Keratinocyte (primary cell): ENCODE measurements at places on chromosomes 1 and 21. TPM values are rescaled to one million over a fixed set of nuclear protein-coding genes. Genes with fewer than 3 reads are reported as not detected.

NEK2 gene
- polyA plus RNA-seq = 0.99 to 10.8 TPM (median 7.0 TPM) in 3 replicates

BEST4 gene
- 0.07 to 0.14 TPM (median 0.13 TPM) in 3 replicates for polyA plus RNA-seq

DDAH1 gene
- polyA plus RNA-seq = 2.3 to 7.5 TPM (median 5.8 TPM) in 3 replicates

DNA sequence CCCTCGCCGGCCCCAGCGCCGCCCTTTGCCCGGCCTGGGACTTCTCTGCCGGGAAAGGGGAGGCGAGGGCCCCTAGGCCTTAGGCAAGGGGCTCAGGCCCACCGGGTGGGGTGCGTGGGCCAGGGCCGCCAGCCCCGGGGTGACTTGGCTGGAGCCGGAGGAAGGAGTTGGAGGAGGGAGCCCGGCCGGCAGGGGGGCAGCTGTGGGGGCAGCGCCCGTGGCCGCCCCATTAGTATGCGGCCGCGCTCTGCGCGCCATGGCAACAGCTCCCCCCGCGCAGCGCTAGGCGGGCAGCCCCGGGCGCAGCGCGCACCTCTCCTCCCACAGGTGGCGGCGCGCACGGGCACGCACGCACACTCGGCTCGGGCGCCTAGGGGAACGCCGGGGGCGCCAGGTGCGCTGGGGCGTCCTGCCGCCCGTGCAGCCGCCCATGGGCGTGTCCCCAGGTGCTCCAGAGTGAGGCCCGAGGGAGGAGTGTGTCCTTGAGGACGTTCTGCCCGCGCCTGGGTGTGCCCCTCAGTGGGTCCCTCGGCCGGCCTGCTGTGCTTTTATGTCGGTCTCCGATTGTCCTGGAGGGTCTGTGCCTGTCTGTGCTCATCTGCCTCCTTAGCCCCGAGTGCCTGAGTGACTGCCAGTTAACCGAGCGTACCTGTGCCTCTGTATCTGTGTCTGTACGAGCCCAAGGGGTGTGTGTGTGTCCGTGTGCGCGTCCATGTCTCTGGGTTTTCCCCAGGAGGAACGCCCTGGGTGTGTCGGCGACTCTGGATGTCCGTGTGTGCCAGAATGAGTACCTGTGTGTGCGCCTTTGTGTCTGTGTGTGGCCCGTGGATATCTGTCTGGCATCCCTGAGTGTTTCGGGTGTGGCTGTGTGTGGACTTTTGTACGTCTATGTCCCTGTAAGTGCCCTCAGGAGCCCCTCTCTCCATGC is 38.2 kb upstream of the WASF2 start:
- peaks cover 59% of the 10 kb centered on the region for H3K4me1 ChIP-seq
- H3K36me3 ChIP-seq = no peaks in the 10 kb centered on the region
- peak overlapping the region; percentile 17 for H3K4me3 ChIP-seq
- no peaks in the 10 kb centered on the region for H3K27me3 ChIP-seq
- DNase-seq = no peak
- H3K27ac ChIP-seq = peak overlapping the region; percentile 62

DNA sequence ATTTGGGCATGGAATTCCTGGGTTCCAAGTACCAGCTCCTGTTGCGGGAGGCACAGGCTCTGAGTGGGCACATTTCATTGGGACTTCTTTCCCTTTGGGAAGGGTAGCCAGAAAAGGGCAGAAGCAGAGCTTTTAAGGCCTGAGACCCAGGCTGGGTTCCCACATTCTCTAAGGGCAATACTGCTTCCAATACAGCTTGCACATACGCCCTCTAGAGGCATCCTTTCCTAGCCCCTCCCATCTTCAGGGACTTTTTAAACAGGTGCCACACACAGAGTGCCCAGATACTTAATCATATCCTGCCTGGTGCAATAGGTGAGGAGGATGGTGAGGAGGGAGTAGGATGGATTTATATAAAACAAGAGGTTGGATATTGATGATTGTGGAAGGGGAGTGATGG is 5.7 kb downstream of the GPR88 start:
- H3K4me3 ChIP-seq = no peak overlapping the region
- no peaks in the 10 kb centered on the region for H3K36me3 ChIP-seq
- H3K4me1 ChIP-seq = peaks cover 5% of the 10 kb centered on the region
- no peak for DNase-seq
- H3K27ac ChIP-seq = no peak overlapping the region

- no peak for DNase-seq
- no peaks in the 10 kb centered on the region for H3K36me3 ChIP-seq
- H3K27me3 ChIP-seq = no peaks in the 10 kb centered on the region
- no peak overlapping the region for H3K27ac ChIP-seq
- H3K4me1 ChIP-seq = peaks cover 7% of the 10 kb centered on the region
These were observed 158.6 kb upstream of the TMEM51 start for GRCh38 chr1:14994841-14995437.

KRTAP20-1 gene
- not detected in 3 replicates for polyA plus RNA-seq

- DNase-seq = no peak
- H3K4me3 ChIP-seq = no peak overlapping the region
- H3K36me3 ChIP-seq = peaks cover 7% of the 10 kb centered on the region
These were observed 17.9 kb downstream of the OBSCN start for GRCh38 chr1:228225740-228226139.

DNA sequence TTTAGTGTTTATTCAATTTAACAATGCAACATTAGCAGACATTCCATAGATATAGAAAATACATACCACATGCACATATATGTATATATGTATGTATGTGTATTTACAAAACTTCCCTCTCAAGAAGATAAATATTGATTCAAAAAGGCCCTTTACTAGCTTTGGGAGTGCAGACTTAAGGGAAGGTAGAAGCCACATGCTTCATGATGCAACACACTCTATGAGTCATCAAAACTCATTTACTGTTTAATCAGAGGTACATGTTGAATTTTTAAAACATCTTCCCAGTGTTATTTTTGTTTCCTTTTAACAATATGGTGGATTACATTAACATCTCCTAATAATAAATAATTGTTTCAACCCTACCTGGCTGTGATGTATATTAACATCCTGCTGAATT is 61.4 kb upstream of the KIRREL1 start:
- no peaks in the 10 kb centered on the region for H3K27me3 ChIP-seq
- H3K27ac ChIP-seq = no peak overlapping the region
- DNase-seq = peak; percentile 4
- H3K4me3 ChIP-seq = no peak overlapping the region

CFHR5 gene
- polyA plus RNA-seq = not detected in 3 replicates

DNA sequence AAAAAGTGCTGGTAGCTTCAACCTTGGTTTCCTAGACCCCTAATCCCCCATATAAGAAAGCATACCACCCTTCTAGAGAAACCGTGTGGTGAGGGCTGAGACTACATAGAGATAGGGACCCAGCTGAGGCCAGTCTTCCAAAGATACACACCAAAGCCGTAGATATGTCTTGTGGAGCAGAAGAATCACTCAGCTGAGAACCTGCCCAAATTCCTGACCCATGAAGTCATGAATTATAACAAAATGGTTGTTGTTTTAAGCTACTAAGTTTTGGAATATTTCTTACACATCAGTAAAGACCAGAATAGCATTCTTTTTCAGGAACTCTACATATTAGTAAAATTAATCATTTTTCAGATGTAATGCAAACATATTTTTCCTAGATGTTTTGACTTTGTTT is 3.3 kb upstream of the SNRPE start:
- H3K4me3 ChIP-seq = no peak overlapping the region
- H3K27me3 ChIP-seq = no peaks in the 10 kb centered on the region
- peaks cover 5% of the 10 kb centered on the region for H3K36me3 ChIP-seq
- peak overlapping the region; percentile 64 for H3K27ac ChIP-seq
- H3K4me1 ChIP-seq = peaks cover 32% of the 10 kb centered on the region

CDC42 gene
- 291 to 499 TPM (median 312 TPM) in 3 replicates for polyA plus RNA-seq

TRABD2B gene
- polyA plus RNA-seq = 0.13 to 0.35 TPM (median 0.16 TPM) in 3 replicates

PTPRC gene
- 0.37 TPM in 1 of 3 replicates, not detected in the others for polyA plus RNA-seq

- H3K27me3 ChIP-seq = peaks cover 22% of the 10 kb centered on the region
- no peak overlapping the region for H3K4me3 ChIP-seq
- no peak overlapping the region for H3K27ac ChIP-seq
- no peak for DNase-seq
These were observed 64.0 kb upstream of the TARDBP start for GRCh38 chr1:10948463-10948775.

APCS gene
- polyA plus RNA-seq = not detected in 3 replicates

DNA sequence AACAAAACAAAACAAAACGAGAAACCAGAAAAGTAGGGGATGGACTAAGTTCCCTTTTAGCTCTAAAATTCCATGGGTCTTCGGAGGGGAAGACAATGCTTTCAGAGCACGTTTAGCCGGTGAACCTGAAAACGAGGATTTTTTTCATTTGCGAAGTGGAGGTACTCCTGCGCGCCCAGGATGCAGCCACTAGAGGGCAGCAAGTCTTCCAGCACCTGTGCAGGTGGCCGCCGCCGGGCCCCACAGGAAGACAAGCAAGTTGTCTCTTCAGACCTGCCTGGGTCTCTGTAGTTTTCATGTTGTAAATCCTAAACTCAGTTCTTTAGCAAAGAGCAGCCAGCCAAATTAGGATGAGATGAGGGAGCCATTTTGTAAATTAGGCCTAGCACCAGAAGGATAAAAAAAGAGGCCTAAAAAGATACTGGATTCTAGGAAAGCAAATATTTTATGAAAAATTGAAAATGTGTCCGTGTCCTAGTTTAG is 17.7 kb upstream of the SNX27 start:
- no peak overlapping the region for H3K27ac ChIP-seq
- H3K4me1 ChIP-seq = peaks cover 12% of the 10 kb centered on the region
- no peak overlapping the region for H3K4me3 ChIP-seq

TDRD5 gene
- polyA plus RNA-seq = 0.04 TPM in 1 of 3 replicates, not detected in the others

DNA sequence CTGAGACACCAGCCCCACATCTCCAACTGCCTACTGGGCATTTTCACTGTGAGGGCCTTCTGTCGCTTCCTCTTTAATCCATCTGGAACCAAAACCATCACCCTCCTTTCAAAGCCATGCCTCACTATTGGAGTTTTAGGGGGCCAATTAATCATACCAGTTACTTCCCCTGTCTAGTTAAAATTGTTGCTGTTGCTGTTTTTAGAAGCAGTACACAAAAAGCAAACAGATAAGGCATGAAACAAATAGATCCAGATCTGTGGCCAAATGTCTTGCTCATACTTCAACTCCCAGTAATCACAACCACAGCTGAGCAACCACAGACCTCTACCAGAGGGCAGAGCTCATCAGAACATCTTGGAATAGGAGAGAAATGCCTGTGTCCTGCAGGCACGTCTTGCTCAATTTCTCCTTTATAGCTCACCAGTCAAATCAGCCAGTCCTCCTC is 133.8 kb upstream of the C1orf105 start:
- H3K27me3 ChIP-seq = no peaks in the 10 kb centered on the region
- no peak overlapping the region for H3K4me3 ChIP-seq
- no peaks in the 10 kb centered on the region for H3K36me3 ChIP-seq
- H3K4me1 ChIP-seq = no peaks in the 10 kb centered on the region

DNA sequence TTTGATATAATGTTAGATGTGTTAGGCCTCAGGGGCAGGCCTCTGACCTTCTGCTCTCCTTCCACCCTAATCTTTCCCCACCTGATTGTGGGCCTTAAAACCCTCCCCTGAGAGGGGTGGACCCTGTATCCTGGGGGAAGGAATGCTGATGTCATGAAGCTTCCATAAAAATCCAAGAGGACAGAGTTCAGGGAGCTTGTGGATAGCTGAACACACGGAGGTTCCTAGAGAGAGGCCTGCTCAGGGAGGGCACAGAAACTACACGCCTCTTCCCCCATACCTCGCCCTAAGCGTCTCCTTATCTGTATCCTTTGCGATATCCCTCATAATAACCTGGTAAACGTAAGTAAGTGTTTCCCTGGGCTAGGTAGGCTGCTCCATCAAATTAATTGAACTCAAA is 4.3 kb downstream of the MFN2 start:
- H3K27me3 ChIP-seq = no peaks in the 10 kb centered on the region
- no peak for DNase-seq
- H3K27ac ChIP-seq = no peak overlapping the region
- H3K36me3 ChIP-seq = peaks cover 51% of the 10 kb centered on the region

- peaks cover 4% of the 10 kb centered on the region for H3K27me3 ChIP-seq
- peaks cover 6% of the 10 kb centered on the region for H3K4me1 ChIP-seq
- H3K36me3 ChIP-seq = no peaks in the 10 kb centered on the region
- no peak for DNase-seq
- H3K4me3 ChIP-seq = peak overlapping the region; percentile 5
- H3K27ac ChIP-seq = no peak overlapping the region
These were observed 389.7 kb upstream of the RUNX1 start for GRCh38 chr21:35438643-35439404.

C4BPA gene
- polyA plus RNA-seq = not detected in 3 replicates

GRCh38 chr1:18923756-18924211 is 21.4 kb upstream of the ALDH4A1 start:
- no peak overlapping the region for H3K4me3 ChIP-seq
- peak overlapping the region; percentile 66 for H3K27ac ChIP-seq
- peaks cover 24% of the 10 kb centered on the region for H3K36me3 ChIP-seq
- H3K4me1 ChIP-seq = peaks cover 69% of the 10 kb centered on the region

DNA sequence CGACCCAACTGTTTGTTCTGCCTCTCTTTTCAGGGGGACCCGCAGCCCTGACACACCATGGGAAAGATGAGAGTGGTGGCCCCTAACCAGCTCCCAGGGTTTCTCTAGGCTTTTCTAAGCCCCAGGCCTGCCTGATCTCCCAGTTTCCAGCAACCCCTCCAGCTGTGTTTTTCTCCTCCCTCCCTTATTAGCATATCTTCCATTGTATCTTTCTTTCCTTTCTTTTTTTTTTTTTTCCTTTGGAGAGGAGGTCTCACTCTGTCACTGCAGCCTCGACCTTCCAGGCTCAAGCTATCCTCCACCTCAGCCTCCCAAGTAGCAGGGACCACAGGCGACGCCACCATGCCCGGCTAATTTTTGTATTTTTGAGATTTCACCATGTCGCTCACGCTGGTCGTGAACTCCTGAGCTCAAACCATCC is 1.8 kb upstream of the CERS2 start:
- H3K4me1 ChIP-seq = peaks cover 45% of the 10 kb centered on the region
- no peak for DNase-seq
- H3K36me3 ChIP-seq = peaks cover 10% of the 10 kb centered on the region

DNA sequence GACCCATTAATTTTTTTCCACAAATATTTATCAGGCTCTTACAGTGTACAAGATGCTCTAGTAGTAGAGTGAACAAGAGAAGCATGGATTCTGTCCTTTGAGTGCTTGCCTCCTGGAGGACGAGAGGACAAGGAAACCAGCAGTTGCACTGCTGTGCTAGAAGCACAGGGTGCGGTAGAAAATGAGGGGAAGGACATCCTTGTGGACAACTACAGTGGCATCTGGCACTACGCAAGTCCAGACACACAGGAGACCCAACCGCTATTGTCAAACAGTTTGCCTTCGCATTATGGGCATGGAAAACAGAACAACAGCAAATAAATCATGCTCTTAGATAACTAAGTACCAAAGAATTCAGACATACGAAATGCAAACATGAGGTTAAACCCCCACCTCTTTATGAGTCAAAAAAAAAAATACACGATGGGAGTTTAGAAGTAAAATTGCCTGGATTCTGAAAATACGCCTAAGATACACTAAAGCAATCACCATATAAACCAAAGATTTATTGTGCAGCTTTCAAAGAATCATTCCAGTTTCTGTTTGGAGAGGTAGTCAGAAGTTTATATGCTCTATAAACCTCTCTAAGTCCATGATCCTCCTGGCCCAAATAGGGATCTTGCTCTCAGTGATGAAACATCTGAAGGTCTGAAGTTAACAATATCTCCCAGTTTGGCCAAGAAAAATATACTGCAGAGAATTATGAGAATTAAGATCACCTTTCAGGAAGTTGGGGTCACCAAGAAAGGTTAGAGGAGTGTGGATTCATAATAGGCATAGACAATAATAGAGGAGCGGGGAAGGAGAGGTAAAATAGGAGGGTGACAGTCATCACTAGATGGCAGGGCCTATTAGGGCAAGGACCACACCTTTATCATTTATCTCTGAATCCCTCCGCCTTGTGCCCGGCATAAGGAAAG is 307.8 kb downstream of the NFIA start:
- no peaks in the 10 kb centered on the region for H3K4me1 ChIP-seq
- H3K36me3 ChIP-seq = peaks cover 1% of the 10 kb centered on the region
- H3K27ac ChIP-seq = no peak overlapping the region
- no peak overlapping the region for H3K4me3 ChIP-seq

- peaks cover 7% of the 10 kb centered on the region for H3K27me3 ChIP-seq
- no peak overlapping the region for H3K27ac ChIP-seq
- H3K4me1 ChIP-seq = peaks cover 4% of the 10 kb centered on the region
- no peak overlapping the region for H3K4me3 ChIP-seq
These were observed 18.5 kb downstream of the COLGALT2 start for GRCh38 chr1:184019069-184019468.
